NCI-H82 (cell line): ENCODE measurements at places on chromosomes 2 and 18.

- DNase-seq = peak; percentile 10
These were observed 27.9 kb downstream of the HNMT start for GRCh38 chr2:137992039-137992646.

DNA sequence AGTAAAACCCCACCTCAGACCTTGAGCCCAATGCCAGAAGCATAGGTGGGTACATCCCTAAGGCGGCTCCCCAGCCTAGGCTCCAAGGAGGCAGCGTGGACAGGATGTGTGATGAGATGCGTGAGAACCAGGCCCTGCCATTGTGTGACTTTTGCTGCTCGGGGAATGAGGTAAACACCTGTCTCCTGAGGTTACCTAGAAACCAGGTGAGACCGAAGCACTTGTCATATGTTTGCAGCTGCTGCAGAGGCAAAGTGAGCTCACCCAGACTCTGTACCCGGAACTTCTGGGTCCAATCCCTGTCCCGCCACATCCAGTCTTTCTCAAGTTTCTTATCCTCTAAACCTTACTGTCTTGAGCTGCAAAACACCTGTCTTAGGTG lies 3.4 kb downstream of the FBLN7 start:
- DNase-seq = no peak

- no peak for DNase-seq
These were observed 6.7 kb upstream of the TNP1 start for GRCh38 chr2:216866515-216867095.

- DNase-seq = no peak
These were observed 164.8 kb downstream of the CCDC85A start for GRCh38 chr2:56348392-56349210.

DNA sequence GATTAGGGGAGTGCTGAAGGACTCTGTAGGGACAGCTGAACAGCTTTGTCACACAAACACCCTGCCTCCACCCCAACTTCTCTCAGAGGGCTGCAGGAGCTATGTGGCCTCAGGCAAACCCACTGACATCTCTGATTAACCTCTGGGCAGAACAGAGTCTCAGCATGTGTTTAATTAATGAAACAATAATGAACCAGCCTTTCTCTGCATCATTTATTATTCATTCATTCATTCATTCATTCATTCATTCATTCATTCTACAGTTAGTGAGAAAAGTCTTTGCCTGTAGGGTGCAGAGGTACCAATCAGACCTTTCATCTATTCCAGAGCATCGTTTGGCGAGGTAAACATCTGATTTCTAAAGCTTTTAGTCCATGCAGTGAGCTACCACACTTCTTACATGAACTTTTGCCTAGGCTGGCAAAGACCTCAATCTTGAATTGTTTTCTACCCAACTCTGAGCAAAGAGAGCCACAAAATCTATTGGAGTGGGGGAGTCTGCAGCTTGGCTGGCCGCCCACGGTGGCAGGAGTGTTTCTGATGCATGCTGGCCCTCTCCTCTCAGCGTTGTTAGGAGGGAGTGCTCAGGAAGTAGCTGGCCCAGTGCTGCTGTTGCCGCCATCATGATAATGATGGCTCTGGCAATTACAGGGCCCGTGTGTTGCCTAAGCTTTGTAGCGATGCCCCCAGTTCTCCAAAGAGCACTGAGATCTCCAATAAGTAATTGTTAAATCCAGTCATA lies 198.9 kb downstream of the SMAD7 start:
- DNase-seq = no peak

DNA sequence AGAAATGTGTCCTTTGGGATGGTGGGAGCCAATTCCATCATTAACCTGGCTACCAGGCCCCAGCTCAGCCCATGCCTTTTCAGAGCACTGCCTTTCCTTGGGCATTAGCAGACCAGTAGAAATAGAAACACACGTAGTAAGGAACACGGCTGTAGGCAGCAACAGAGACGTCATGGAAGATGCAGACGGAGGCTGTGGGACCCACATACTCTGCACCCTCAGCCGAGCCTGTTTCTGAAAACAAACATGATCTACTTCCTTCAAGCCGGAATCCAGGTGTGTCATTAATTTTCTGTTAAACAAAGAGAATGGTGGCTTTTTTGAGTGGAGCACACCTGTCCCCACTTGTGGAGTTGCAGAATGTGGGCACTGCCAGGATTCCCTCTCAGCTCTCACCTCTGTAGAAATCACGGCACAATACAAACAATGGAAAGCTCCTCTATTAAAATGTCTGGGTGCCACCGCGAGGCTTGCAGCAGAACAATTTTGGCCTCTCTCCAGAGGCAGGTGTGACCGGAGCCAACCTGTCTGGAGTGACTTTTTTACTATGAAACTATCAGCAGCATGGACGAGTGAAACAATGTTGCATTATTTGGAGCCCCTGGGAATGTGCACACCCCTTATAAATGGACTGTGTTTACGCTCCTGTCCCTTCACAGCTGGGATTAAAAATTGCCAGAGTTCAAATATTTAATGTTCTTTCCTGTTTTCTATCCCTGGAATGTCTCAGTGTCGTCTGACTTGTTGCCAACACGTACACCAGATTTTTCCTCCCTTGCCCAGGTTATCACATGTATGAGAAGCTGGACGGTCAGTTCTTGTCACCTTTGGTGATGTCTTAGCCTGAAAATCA lies 31.7 kb downstream of the SPP2 start:
- DNase-seq = no peak

DNA sequence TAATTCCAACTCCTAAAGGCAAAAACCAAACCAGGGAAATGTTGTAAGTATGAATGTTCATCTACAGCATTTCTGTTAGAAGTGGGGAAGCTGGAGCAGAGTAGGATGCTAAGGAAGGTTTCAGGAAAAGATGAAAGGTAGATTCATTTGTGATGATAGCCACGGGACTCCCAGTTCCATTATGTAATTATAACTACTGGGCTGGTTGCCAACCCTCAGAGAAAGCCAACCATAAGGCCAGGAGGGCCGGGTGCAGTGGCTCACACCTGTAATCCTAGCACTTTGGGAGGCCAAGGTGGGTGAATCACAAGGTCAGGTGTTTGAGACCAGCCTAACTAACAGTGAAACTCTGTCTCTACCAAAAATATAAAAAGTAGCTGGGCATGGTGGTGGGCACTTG lies 288.9 kb upstream of the ETAA1 start:
- DNase-seq = peak; percentile 9

DNA sequence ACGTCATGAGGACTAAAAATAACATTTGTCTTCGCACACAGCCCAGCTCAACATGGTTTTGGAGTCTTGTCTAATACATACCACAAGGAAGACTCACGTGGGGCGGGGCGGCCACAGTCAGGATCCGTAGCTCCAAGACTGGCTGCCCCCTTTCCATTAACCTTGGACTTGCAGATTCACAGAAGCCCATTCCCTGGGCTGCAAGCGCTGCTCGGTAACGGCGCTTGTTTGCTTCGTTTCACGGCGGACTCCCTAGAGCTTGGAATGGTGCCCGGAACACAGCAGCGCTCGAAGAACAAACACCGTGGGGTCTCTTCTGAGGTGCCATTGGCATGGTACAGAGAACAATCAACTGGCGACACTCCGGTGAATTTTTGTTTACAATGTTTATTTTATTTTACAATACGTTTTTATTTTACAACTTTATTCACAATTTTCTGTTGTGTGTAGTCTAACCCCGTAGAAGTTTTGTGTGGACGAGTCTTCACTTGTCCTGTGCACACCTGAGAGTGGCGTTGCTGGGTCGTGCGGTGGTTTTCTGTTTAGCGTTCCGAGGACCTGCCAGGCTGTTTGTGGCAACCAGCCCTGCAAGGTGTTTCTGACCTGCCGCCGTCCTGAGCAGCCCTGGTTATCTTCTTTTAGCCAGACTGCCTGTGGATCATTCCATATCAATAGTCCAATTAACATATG lies 126.5 kb downstream of the GALR1 start:
- no peak for DNase-seq

GRCh38 chr2:119240311-119241204 lies 16.9 kb downstream of the STEAP3 start:
- peak; percentile 91 for DNase-seq

DNA sequence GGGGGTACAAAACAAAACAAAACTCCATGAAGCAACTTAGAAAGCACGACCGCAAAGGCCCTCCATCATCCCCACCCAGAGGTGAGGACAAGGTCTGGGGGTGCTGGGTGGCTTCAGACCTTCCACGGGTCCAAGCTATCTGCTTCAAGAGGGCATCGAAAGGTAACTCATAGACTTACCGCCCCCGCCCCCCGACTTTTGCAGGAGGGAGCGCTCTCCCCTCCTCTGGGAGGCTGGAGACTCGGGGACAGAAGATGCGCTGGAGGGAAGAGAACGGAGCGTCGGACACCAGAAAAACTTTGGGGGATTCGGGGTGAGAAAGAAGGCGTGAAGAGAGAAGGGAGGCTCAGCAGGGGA lies 300 bp upstream of the STON1 start:
- DNase-seq = no peak

DNA sequence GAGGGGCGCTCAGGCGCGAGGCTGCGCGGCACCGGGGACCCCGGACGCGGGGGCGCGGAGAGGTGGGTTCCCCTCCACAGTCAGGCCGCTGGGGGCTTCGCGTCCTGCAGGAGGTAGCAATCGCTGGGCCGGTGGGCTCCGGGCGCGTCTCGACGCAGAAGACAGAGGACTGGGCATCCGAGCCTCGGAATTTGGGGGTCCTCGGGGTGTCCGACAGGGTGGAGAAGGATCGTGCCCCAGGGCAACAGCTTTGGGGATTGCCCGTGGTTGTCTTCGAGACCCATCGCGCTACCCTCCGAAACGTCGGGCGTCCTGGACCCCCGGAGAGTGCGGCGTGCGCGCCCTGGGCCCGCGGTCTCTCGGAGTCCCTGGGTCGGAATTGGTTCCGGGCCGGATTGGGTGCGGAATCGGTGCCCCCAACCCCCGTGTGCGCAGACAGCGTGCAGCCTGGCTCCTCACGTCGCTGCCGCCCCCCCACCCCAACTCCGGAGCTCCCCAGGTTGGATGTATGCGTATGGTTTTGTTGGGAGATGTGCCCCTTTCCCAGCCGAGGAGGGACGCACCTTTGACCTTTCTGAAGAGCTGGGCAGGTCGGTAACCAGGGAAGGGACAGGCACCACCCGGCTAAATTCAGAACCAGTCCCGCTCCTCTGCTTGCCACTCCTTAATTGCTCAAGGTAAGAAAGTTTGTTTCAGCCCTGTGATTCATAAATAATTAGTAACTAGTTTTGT lies 750 bp downstream of the NPAS2 start:
- DNase-seq = no peak

- no peak for DNase-seq
These were observed 95.7 kb downstream of the CMPK2 start for GRCh38 chr2:6770006-6770405.

DNA sequence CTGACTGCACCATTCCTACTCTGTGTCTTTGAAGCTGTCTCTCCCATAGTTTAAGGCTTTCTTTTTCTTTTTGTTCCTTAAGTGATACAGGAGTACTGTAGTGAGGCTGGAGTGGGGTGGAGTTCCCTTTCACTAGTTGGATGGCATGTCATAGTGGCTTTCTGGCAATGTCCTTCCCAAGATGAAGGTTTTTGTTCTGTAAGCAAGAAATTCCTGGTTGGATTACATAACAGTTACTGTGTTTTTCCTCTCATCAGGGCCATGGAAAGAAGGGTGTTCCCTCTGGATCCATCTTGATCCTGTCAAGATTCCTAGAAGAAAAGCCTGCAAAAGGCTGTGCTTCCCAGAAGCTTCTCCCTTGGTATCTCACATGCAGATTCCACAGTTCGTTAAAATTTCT lies 84.2 kb downstream of the ACKR3 start:
- no peak for DNase-seq

DNA sequence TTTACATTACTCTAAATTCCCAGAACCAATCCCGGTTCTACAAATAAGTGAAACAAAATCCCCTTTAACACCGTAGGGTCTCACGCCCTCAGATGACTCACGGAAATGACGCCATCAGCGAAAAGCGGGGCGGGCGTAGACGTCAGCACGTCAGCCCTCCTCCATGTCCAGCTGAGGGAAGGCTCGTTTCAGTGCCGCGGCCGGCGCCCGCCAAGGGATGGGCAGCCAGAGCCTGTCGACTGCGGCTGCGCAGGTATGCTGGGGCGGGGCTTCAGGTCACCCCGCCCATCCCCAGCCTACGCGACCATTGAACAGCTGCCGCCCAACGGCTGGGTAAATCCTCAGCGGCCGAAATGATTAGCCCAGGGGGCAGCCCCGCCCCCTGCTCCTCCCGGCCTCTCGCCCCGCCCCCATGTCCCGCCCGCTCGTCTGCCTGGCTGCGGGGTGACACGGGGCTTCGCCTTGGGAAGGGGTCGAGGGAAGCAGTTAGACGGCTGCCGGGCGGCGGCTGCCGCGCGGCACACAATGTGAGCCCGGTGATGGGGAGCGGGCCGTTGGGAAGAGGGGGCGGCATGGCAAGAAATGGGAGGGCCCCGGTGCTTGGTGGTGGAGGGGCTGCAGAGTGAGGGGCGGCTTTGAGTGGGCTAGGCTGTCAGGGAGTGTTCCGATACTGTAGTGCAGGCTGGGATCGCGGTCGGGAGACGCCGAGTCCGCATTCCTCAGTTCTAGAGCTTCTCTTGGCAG lies at the start of gene NBEAL1:
Gene NBEAL1 (plus strand): TSS at position 420 of the 744 bp plus-strand sequence. CDS start 1,510 bp downstream, outside the sequence.
- peak; percentile 99 for DNase-seq

GRCh38 chr2:38747007-38747424 lies 4.1 kb downstream of the SRSF7 start:
- no peak for DNase-seq

DNA sequence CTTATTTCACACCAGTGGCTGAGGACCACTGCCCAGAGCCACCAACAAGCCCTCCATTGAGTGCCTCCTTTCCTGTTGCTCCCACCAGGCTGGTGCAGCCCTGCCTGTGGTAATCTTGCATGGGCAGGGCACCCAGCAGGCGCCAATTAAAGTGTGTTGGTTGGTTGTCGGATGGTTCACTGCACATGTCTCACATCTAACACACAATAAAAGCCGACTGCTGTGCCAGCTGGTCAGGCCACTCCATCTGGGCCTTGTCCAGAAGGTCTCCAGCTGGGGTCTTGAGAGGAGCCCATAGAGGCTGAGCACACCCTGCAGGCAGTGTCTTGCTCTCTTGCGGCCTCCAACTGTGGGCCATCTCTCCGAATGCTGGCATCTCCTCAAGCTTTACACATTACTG lies 494.8 kb upstream of the KLHL29 start:
- DNase-seq = no peak

DNA sequence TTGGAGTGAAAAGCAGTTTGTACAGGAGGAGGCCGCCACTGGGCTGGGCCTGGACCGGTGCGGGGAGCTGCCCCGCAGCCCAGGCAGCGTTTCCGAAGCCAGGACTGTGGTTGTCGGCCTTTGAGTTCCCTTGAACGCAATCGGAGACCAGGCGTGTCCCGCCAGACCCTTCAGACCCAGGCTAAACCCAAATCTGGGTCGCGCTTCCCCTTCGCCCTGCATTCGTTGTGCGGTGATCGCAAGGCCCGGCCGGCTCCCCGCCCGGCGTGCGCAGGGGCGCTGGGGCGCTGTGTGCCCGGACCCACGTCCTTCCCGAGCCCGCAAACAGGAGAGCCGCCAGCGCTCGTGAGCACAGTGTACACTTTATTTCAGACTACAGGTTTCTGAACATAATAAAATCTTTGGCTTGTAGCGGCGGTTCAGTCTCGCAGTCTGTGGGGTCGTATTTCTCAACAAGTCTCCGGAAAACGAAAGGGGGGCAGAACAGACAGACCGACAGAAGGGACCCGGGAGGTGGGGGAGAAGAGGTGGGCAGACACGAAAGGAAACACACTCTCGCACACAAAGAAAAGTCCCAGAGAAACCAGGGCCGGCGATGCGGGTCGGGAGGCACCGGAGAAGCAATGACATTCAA lies 5.5 kb downstream of the EN1 start:
- peak; percentile 37 for DNase-seq
